CD8-positive, alpha-beta memory T cell (primary cell): ENCODE measurements at places on chromosomes 4 and X.

DNA sequence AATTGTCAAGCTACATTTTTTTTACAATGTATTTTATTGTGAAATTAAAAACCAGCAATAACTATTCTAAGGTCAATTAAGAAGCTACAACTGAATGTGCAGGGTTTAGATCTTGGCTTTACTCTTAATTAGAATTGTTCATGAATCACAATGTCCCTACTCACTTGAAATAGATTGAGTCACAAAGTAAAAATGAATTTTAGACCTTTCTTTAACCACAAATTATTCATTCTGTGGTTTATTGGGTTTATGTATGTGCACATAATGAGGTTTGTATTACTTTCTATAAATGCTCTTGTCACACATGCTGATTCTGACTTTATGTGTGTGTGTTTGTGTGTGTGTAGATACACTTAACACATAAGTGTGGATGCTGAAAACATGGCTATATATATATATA, 647.0 kb upstream of the AADAT start:
- DNase-seq, result no peak

- no peak for DNase-seq
Measured at GRCh38 chr4:78542373-78542772, 9.2 kb upstream of the ANXA3 start.

DNA sequence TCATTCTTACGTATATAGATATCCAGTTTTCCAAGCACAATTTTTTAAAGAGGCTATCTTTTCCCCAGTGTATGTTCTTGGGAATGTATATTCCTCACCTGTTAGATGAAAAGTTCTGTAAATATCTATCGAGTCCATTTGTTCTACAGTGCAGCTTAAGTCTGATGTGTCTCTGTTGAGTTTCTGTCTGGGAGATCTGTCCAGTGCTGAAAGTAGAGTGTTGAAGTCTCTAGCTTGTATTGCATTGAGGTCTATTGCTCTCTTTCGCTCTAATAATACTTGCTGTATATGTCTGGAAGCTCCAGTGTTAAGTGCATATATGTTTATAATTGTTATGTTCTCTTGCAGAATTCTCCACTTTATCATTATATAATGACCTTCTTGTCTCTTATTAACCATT, 373.1 kb downstream of the PPARGC1A start:
- no peak for DNase-seq

DNA sequence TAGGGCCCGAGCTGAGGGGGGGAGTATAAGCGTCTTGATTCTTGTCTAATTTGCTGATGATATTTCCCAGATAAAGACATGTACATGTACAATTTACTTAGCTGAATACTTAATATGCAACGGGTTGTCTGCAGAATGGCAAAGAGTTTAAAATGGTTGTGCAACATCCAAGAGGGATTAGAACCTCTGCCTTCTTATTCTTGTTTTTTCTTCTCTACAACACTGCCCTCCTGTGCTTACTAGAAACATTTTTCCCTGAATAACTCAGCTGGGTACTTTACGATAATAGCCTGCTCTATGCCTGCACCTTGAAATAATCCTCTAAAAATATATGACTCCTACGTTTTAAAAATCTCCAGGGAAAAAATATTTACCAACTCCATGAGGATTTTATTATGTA, 41.8 kb downstream of the INTS12 start:
- no peak for DNase-seq

DNA sequence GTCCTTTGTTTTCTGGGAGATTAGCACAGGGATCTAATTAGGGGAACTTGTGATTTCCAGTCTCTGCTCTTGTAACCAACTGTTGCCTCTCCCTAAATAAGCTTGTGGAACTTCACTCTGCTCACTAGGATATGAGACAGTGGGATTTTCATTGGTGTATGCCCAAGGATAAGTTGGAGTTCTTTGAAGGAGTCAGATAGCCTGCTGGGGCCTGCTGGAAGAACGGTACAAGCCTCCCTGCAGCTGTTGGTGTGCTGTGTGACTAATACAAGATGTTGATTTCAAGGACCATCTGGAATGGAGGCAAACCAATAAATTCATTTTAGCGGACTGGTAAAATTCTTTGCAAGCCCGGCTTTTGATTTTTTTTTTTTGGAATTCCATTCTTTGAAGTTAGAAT, 167.0 kb downstream of the AASDH start:
- no peak for DNase-seq

DNA sequence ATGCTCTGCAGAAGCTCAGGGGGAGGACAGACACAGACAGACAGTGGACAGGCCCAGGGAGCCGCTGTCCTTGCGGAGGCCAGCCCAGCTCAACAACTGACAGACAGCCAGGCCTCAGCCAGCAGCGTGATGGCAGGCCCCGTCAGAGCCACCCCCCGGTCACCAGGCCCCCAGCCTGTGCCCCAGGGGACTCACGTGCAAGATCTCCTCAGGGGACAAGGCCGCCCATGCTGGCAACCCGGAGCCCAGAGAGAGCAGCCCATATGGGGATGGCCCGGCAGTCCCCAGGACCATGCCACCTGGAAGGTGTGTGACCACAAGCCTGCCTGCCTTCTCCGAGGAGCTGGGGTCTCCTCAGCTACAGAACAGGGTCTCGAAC, 28.0 kb upstream of the MXD4 start:
- no peak for DNase-seq

DNA sequence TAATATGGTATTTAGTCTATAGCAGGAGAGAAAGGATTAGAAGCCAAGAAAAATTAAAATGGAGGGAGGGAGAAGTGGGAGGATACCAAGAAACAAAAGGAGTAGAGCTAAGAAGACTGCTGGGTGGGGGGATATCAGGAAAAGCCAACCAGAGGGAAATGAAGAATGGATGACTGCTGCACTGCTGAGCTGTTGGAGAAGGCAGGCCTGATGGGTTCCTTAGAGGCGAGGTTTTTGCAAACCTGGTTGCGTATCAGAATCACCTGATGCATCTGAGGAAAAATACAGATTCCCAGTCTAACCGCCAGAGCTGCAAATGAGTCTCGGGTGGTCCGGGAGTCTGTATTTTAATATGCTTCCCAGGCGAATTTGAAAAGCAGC, 1.5 kb downstream of the PGRMC1 start:
- no peak for DNase-seq

DNA sequence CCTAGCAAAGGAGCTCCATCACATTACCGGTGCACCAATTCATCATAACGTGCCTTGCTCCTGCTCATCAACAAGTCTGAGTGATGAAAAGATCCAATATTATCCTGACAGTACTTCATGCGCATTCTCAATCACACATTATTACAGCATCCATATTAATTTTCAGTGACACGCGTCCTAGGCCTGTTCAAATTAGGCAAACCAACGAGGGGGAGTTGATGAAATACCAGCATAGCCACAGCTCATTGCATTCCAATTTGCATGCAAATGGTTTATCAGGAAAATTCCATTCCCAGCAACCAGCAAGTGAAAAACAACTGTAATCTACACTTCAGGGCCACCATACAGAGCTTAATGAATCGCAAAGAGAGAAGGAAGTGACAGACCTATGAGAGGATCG, 236.9 kb downstream of the DCLK2 start:
- DNase-seq, result no peak

DNA sequence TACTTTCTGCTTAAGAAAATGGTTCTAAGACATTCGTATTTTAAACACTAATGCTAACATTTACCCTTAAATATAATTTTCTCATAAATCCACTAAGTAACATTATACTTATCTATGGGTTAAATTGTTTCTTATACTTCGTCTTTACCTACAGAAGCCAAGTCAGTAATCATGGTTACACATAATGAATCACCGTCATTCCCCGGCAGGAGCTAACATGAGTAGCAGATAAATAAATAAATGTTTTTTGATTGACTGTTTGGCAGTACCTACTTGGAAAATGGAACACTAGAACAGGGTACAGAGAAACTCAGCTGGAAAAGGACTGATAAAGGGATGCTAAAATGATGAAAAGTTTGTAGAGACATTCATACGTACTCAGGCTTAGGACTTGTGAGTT, 430.4 kb downstream of the ACTRT1 start:
- DNase-seq, result no peak

- no peak for DNase-seq
Measured at GRCh38 chrX:47247206-47247998, 14.6 kb downstream of the USP11 start.

DNA sequence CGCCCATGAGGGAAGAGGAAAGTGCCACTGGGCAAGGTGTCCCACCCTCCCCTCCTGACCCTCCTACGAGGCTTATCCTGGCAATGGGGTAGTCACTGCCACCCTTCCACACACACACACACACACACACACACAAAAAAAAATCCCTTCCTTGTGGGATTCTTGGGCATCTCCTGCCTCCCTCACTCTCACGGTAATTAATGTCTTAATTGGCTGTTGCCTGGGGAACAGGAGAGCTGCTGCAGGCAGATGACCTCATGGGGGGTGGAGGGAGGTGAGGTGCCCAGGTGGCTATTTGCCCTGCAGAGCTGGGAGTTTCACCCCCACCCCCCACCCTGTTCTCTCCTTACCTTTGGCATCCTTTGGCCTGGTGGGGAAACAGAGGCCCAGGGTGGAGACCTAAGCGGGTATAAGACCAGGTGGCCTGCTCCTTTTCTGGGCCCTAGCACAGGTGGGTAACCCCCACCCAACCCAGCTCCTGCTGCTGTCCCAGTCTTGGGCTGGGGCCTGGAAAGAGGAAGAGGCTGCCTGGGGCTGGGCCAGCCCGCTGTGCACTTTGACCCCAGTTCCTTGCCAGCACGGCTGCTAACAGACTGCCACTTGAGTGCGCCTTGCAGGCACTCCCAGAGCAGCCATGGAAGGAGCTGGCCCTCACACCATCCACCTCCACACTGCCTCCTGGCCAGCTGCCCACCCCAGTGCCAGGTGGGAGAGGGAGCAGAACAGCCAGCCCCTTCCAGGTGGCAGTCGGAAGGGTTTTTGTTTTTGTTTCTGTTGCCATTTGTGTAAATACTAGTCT, 12.6 kb downstream of the EFNB1 start:
- no peak for DNase-seq

DNA sequence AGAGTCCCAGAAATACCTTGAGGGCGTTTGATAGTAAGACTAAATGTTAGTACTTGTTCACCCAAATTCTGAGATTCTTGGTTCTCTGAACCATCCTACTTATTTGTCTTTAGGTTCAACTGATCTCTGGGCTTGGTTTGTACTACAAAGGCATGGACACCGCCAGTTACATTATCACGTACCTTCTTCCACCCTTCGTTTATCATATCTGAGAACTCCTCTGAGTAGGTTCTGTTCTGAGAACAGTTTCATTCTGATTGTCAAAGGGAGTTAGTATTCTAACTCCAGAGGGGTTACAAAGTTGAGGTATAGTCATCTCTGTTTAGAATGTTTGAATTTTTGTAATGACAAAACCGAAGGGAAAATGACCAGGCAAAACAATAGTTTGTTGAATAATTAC, 19.3 kb downstream of the ZFX start:
- no peak for DNase-seq

GRCh38 chr4:1517592-1518411, 111.6 kb upstream of the NKX1-1 start:
- no peak for DNase-seq

GRCh38 chrX:73239242-73239641, 24.6 kb upstream of the NAP1L2 start:
- no peak for DNase-seq

GRCh38 chr4:129138810-129139496, 43.0 kb downstream of the C4orf33 start:
- DNase-seq, result no peak

DNA sequence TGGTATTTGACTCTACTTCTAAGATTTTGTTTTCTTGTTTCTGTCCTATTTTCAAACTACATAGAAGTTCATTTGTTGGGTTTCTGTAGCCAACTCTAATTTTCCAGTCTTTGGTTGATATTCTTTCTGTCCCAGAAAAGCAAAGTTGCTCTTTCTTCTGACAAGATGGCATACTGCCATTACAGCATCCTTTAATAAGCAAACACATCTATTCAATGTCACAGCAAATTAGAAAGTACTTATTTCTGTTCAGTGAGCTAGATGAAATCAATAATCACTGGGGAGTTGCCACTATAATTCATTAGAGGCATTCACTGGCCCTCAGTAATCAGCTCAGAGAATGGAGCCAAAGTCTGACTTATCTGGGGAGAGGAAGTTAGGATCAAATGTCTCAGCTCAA, 1258.0 kb upstream of the IGFBP7 start:
- DNase-seq, result no peak

DNA sequence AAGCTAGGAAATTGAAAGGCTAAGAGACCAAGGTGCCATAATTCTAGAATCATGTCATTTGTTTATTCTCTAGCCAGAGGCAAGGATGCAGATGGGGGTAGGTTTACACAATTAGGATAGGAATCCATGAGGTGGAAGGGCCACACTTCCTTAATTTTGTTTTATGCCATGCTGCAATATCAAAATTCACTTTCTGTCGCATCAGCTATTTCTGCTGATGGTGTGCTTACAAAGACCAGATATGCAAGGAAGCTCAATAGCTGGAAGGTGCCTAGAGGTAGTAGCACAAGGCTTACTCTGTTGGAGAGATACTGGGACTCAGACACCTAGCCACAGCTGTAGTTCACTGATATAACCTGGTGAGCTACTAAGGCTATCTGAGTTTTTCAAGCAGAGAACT, 328.5 kb downstream of the ADGRL3 start:
- no peak for DNase-seq

- DNase-seq, result no peak
Measured at GRCh38 chr4:7984286-7984925, 44.7 kb upstream of the AFAP1 start.

- no peak for DNase-seq
Measured at GRCh38 chr4:123479944-123480343, 83.3 kb downstream of the SPRY1 start.

DNA sequence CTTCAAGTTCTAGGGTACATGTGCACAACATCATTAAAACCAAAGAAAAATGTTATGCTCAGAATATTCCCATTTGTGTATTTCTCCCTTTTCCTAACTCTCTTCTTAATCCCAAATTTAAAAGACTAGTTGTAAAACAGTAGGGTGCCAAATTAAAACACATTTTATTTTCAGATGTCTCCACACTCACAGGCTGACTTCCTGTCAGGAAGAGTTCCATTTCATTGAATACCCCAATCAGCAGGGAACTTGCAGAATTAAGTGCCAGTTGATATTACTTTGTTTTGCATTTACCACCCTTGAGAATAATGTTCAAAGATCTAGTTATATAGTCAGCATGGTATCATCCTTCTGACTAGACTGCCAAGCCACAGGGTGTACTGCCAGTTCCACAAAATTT, 207.9 kb downstream of the MAB21L2 start:
- DNase-seq, result no peak
